Adipose tissue (tissue), 3 donors: ENCODE measurements at places on chromosomes 16 and 17. TPM values are rescaled to one million over a fixed set of nuclear protein-coding genes. Genes with fewer than 3 reads are reported as not detected.

FSCN2 gene
- 4.9 TPM for polyA plus RNA-seq

METRNL gene
- 93.3 TPM for polyA plus RNA-seq

TAC4 gene
- not detected for polyA plus RNA-seq

CBFA2T3 gene
- polyA plus RNA-seq: 7.7 TPM

TCAP gene
- 11.5 TPM for polyA plus RNA-seq

PRSS33 gene
- not detected for polyA plus RNA-seq
